ENCODE measurements at places on chromosomes 4 and X.
A peak's percentile ranks its signal among the peaks of the same experiment; 100 is the strongest.

GRCh38 chr4:47974566-47974965 is 41.9 kb downstream of the CNGA1 start:
- no peak for DNase-seq

DNA sequence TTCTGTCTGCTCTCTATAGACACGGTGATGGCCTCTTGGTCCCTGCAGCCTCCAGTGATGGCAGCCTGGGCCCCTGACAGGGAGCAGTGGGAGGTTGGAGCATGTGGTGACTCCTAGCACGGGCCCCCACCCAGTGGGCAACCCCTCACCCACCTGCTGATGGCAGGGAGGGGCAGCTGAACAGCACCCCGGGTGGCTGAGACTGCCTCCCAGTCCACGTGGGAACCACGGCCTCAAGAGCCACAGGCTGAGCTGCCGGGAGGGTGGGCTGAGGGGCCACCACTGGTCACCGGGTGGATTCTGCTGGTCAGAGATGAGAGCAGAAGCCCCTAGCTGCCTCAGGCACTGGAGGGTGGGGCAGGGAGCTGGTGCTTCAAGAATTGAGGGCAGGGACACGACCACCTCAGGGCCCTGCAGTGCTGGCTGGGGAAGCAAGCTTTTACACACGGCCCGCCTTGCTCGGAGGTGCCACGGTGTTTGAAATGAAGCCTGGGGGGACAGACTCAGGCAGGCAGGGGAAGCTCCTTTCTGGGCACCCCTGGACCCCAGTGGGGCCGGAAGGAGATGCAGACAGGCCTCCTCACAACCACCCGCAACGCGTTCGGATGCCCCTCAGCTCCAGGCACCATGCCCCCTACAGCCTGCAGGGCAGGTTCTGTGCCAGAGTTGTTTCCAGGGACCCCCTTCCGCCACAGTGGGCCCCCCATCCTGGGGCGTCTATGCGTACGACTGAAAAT is 6.3 kb upstream of the HAUS3 start:
- no peak for DNase-seq

DNA sequence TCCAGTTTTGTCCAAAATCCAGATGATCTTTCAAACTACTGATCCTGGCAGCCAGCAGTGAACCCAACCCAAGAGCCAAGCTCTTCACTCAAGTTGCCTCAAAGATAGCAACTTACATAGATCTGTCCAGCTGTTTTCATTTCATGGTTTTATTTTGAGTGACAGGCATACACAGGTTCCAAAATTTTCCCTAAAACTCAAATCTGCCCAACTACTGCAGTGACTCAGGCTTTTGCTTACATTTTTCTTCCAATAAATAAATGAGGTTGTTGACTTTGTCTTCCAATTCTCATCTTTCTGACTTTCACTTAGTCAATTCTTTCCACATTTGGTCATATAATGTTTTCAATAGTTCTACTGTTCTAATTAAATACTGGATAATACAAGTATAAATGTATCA is 158.8 kb downstream of the TECRL start:
- no peak for DNase-seq

GRCh38 chr4:42473071-42473684 is 75.9 kb downstream of the SHISA3 start:
- DNase-seq: no peak

DNA sequence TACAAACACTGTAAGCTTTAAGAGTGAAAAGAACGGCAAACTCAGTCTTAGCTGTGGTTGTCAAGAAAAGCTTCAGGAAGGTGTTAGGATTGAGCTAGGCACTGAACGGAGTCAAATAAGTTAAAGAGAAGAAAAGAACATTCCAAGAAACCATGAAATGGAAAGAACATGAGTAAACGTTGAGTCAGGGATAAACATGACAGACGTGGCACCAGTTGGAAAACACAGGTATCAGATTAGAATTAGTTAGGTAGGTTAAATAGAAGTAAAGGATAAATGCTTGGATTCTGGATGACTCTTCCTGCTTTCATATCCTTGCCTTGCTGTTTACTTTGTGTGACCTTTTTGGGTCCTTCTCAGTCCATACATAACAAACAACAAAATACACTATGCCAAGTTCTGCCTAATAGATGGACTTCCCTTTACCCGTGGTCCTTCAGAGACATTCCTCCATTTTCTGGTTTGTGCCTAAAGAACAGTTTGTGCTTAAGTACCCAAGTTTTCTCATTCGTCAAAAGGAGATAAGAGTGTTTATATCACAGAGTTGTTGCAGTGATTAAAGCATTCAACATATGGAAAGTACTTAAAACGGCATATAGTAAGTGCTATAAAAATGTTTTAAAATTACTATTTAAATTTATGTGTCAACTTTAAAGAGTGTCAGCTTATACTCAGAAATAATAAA is 446.9 kb downstream of the TMA16 start:
- DNase-seq: peak; percentile 14

DNA sequence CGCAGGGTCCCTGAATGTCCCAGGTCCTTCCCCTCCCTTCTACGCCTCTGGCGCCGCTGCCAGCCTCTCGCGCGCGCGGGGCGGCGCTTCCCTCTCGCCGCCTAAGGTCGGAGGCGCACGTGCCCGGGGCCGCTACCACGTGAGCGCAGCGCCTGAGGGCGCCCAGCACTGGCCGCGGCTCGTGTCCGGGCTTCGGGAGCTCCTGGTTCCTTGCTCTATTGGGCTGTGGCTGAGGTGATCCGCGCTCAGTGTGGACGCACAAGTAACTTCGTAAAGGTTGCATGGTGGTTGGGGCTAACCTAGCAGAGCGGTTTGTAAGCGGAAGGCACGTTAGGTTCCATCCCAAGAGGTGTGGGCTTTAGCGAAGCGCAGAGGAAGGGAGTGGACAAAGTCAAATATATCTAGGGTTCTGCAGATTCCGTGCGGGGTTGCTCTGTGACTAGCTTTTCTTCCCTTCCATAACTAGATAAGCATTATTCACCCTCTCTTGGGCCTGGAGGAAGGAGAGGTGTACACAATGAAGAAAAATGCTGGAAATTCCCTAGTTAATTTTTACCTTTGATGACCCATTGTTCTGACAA is 1.8 kb downstream of the TLL1 start:
- DNase-seq: no peak

DNA sequence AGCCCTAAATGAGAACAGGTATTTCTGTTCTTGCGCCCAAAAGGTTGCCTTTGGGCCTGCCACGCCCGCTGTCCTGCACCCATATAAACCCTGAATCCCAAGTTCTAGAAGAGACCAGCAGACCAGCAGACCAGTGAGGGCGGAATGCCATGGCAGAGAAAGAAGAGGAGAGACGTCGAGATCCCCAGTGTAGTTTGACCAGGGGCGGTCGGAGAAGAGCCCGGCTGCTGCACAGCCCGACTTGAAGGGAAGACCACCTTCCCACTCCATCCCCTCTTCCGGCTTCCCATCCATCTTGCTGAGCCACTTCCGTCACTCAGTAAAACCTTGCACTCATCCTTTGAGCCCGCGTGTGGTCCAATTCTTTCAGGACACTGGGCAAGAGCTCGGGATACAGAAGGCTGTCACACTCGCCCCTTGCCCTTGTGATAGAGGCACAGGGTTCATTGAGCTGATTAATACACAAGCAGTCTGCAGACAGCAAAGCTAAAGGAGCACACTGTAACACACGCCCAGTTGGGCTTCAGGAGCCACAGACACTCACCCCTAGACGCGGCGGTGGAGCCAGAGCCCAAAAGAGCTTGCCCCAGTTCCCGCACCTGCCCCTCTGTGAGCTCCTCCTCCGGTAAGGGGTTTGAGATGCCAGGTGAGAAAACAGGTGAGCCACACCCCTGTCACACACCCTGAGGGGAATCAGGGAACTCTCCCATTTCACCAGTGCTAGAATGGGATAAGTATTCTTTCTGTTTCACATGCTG is 230.8 kb downstream of the PCDH10 start:
- no peak for DNase-seq

DNA sequence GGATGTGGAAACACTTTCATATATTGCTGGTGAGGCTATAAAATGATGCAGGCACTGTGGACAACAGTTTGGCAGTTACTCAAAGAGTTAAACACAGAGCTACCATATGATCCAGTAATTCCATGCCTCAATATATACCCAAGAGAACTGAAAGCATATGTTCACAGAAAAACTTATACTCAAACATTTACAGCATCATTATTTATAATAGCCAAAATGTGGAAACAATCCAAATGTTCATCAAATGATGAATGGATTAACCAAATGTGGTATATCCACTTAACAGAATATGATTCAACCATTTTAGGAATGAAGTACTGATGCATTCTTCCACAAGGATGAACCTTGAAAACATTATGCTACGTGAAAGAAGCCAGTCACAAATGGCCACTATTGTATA is 603.8 kb downstream of the IQCM start:
- DNase-seq: no peak

DNA sequence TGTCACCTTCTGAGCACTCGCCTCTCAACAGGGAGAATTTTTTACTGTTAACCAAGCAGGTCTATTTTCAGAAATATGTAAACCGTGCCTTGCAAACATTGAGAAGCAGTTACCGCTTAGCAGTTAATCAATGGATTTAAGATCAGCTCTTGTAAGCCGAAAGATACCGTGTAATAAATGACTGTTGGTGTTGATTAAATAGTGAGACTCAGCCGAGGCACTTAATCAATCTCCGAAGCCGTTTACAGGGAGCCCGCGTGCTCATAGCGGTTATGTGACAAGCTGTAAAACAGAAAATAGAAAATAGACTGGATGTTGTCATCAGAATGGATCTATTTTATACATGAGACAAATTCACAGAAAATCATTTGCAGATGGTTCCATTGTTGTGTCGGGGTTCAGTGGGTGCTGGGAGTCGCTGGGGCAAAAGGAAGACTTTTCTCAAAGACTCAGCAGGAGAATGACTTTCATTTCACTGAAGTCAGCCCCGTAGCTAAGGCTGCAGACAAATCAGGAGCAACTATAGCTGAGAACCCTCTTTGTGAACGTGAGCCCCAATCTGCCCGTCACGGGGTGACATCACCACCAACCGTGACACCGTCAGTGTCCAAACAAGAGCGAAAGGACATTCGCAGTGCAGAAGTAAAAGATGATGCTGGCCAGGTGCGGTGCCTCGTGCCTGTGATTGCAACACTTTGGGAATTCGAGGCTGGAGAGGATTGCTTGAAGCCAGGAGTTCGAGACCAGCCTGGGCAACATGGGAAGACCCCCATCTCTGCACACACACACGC is 275.3 kb downstream of the CRLF2 start:
- DNase-seq: no peak

DNA sequence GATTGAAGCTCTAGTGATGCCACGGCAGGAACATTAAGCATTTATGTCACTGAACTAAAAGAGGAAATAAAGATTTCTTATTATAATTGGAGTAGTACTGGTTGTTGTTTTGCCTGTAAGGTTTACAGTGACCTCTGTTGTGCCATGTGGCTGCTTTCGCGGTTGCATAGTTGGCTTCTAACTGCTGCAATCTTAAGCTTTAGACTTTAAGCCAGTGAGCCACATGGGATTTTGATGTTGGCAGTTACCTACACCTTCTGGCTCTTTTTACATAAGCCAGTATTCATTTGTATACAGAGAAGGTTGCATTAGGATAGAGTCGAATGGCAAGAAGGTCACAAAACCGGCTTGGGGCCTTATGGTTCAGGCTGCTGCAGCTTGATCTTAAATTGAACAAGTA is 1311.6 kb downstream of the RAPGEF2 start:
- no peak for DNase-seq

DNA sequence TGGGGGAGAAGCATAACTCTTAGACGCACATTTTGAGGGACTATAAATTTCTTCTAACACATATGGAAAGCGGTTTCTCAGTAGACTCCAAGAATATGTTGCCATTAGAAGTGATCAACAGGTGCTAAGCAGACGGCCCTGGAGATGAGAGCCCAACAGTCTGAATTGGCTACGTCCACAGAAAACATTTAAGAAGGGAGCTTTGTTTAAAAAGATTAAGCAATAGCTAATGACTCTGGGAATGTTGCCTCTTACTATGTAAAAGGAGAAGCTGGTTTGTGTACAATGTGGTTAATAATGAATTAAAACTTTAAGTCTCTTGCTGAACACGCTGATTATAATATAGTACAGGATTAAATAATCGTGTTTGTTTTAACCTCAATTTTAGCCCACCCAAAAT is 399.5 kb downstream of the SMARCA1 start:
- DNase-seq: no peak

DNA sequence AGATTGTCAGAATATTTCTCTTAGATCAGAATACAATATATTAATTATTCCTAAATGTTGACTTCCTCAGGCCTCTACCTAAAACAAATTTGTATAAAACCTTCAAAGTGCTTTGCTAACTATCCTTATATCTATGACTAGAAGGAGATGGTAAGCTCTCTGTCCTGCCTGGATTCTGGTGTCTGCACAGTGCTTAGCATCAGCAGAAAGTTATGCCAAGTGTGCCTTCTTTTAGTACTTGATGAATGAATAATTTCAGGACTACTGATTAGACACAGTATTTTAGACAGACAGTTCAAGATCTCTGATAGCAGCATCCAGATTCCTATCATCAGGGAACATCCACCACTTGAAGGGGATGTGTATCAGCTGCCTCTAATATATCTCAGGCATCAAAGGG is 242.4 kb upstream of the TLL1 start:
- no peak for DNase-seq

DNA sequence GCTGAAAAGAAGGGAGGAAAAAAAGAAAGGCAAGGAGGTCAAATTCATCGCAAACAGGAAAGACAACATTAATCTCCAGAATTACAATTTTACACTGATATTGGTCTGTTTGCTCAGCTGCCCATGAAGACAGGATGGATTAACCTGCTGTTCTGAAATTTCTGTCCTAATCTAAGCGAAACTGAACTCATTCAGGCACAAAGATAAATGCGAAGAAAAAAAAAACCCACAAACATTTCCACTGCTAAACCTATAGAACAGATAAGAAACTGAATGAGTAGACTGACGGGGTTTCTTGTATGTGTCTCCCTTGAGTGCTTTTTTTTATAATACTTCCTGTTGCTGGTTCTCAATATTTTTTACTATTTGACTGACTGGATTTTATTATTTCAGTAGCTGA is 251.8 kb upstream of the FTHL17 start:
- no peak for DNase-seq

GRCh38 chr4:103046416-103047290 is 27.1 kb upstream of the SLC9B1 start:
- no peak for DNase-seq

DNA sequence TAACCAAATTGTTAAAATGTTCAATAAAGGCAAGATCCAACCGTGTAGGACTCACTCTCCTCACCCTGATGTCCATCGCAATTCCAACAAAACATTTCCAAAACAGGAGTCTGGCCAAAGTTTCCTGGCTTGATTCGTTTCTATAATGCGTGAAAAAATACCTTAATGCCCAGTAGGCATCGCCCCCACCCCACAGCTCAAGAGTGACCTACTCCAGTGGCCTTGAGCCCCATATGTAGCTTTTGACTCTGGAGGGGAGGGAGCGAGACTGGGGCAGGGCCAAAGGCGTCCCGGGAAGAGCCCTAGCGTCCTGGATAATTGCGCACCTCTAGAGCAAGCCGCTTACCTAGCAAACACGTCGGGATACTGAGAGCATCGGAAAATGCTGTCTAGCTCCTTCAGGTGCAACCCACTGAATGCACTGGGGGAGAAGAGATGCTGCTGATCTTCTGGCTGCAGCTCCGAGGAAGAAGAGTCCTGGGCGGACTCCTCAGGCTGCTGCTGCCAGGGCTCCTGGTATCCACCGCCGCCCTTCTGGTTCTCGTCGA is 55.6 kb upstream of the NKAP start:
- no peak for DNase-seq

GRCh38 chr4:74368596-74368995 is 3.7 kb downstream of the EREG start:
- no peak for DNase-seq
